ENCODE measurements at places on chromosomes 7 and 10.

DNA sequence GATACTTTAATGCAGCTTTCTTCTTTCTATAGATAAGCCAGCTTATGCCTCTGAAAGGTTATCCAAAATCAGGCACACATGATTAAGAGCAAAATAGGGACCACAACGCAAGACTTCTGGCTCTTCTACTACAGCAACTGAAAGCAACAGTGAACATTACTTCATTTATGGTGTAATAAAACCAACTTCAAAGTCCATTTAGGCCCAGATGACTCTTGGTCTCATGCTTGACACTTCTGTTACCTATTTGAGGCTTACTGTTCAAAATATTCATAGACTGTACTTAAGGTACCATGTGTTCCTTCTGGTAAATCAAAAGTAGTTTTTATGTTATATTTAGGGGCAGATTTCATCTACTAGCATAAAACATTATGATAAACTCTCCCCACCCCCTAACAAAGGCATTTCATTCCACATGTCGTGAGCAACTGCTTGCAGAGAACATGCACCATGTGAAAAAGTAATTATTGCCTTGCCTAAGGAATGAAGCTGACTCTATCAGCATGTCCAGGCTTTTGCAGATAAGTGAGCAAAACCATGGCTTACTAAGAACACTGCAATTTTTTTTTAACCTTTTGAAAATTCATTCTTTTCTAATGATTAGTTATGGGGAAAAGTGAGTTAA, 154.9 kb upstream of the ITGB1 start:
- DNase-seq = no peak

GRCh38 chr7:18495412-18496340, at the start of gene HDAC9:
Gene HDAC9, plus strand, starts transcription at chr7:18495749. Its CDS starts 554 bp downstream, at chr7:18496303.
- no peak for DNase-seq

DNA sequence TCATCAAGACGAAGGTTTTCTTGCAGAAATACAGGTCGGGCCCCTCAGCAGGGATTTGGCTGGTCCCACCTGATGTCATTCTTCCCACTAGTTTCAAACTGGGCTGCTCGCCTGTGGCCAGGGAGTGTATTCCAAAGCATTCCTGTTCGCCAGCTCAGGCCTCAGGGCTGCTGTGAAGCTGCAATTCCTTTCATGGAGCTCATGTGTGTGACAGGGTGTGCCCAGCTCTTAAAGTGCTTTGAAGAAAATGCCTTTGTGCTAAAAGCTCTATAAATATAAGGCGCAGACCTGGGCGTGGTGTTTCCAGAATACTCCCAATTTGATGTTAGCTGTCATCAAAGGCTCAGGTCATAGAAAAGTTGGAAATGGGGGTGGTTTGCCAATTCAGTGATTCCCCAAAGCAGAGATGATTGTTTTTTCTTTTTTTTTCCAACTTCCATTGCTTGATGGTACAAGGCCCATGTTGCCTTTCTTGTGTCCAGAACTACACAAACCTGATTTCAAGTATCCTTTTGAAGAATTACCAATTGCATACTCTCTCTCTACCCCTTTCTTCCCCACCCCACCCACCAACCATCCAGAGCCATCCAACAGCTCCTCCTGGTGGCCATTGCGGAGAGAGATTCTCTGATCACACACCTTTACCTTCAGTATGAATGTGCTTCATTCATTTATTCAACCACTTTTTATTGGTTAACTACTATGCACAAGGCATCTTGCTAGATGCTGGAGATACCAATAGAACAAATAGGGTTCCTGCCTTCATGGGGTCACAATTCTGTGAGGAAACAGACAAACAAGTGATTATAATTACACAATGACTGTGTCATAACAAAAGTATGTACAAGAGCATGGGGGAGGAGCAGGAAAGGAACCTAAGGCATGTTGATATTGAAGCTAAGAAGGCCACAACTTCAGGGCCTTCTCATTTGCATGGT, 297.3 kb upstream of the LYZL1 start:
- DNase-seq = peak; percentile 9

DNA sequence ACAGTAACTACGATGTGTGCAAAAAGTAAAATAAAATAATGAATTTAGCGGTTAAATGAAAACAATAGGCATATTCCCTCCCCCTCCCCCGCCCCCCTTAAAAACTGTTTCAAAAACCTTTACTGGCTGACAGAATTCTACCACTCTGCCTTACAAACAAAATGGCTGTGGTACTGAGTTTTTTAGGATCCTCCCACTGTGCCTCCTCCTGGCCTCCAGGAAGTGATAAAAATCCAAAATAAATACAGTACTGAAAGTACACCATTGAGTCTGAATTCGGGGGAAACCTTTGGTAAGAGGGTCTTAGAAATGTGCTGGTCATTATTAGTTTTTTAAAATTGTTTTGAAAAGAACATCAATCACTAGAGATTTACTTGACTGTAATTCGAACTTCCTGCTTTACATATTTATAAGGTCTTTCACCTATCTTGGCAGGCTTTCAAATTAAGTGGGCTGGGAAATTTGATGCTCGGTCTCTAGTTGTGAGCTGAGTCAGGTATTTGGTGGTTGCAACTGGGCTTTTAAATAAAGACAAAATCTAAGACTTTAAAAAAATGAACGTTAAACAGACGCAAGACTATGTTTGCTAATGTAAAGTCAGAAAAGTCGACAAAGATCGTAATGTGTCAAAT, 32.5 kb upstream of the EPC1 start:
- no peak for DNase-seq

DNA sequence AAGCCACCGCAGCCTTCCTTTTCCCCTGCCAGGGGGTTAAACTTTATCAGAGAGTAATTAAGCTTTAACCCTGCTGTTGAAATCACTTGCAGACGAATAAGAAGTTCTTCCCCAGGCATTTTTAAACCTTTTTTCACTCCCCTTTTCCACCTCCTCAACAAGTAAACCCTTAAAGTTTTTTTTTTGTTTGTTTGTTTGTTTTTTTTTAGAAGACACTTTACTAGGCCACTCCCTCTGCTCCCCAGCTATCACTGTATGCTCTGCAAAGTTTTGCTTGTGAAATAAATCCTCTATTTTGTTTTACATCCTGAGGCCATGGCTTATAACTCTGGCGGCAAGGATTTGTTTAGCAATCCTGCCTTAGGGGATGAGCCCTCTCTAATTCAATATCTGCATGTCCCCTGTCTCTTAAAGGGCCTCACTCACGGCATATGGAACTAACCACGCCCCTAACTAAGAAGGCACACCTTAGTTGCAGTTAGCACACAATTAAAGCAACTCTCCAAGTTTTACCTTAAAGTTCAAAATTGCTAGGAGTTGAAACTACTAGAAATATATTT, 1354.7 kb upstream of the LRRTM3 start:
- no peak for DNase-seq
